ENCODE measurements at places on chromosomes 1 and 21.
A peak's percentile ranks its signal among the peaks of the same experiment; 100 is the strongest.

DNA sequence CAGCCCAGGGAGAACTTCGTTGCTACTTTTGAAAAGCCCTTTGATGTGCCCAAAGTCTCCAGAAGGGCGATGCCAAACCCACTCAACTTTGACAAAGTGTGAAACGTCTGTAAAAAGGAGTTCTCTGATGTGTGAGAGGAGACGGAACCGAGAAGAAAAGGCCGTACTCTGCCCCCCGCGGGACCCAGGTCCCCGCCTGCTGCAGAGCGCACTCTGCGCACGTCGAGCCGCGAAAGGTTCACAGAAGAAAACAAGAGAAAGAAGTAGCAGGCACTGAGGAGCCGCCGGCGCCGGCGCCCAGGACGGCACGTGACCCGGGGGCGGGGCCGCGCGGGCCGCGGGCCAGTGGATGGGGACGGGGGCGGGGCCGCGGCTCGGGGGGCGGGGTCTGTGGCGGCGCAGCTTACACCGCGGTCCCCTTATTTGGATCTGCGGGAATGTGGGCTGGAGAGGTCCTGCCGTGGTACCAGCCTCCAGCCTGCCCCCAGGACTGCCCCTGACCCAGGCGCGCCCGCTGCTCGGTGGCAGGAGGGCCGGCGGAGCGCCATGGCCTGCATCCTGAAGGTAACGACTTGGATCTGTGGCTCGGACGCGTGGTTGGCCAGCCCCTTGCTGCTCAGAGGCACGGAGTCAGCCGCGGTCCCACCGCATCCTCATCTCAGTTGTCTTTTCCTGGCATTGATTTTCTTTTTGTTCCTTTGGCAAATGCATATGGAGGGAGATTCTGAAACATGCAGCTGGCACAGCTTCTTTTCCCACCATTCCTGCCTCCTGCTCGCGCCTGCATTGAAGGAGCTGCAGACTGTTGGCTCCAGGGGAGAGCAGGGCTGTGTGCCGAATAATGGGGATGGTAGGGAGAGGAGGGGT lies at the start of gene ST6GALNAC3:
TSS of gene ST6GALNAC3 (plus strand) at position 426 of the 867 bp plus-strand sequence.
- DNase-seq, result peak; percentile 35

GRCh38 chr1:52119301-52120079 lies 22.4 kb upstream of the ZFYVE9 start:
- no peak for DNase-seq

DNA sequence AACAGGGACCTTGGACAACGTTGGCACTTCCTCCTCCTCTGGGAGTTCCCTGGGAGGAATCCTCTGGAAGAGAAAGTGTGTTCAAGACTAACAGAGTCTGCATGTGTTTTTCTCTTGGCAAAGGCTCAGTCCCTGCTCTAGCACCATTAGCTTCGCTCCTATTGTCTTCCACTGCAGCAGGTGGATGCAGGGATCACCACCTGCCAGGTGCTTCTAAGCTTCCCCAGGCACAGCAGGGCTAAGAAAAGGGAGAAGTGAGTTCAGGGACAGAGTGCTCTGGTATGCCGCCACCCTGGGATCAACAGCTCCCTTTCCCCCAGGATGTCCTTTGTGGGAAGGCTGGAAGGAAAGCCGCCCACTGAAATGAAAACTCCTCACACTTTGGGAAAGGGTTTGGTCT lies 43.9 kb upstream of the IL20 start:
- no peak for DNase-seq

DNA sequence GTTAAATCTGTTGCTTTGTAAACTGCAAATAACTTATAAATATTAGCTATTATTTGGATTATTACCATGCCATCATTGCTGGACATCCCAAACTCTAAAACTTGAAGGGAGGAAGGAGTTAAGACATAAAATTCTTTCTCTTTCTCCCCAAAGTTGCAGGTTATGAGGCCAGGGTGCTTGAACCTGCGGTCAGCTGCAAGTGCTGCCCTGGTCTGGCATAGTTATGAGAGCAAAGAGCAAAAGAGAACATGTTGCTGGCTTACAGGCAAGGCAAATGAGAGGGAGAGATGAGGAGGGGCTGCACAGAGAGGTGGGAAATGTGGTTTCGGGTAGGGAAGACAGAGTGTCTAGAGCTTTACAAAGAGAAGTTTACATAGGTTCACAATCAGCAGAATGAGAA lies 30.8 kb downstream of the GADD45A start:
- no peak for DNase-seq

GRCh38 chr1:226123591-226124471 lies 61.3 kb downstream of the H3-3A start:
- no peak for DNase-seq

DNA sequence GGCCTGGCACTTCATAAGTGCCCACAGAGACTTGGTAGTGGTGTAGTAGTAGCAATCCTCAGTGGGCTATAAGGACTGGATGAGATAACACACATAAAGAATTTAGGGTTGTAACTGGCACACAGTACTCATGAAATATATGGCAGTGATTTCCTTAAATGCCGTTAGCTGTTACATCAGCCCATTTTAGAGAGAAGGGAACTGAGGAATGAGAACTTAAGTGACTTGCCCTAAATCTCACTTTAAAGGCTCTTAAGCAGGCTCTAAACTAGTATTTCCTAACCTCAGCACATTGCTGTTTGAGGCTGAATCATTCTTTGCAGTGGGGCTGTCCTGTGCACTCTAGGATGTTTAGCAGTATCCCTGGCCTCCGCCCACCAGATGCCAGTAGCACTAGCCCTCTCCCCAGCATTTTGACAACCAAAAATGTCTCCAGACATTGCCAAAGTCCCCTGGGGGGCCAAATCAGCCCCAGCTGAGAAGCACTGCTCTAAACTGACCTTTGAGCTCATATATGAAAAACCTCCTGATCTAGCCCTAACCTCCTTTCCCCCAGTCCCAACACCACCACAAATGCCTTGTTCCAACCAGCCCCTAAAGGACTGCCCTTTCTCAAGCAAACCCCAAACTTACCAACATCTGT lies 11.6 kb downstream of the CAMK2N1 start:
- DNase-seq, result no peak

DNA sequence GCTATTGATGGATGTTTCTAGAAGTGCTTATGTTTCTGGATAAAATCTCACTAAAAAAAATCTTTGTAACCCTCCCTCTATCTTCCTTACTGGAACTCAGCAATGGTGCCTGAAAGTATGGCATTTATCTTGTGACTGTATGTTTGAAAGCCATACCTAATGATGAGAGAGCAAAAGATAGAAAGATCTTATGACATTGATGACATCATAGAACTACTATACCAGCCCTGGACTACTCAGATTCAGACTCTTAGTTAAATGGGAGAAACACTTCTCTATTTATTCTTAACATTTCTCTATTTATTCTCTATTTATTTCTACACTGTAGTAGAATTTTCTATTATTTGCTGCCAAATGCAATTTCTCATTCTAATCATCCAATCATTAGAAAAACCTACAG lies 32.7 kb upstream of the SYCP1 start:
- DNase-seq, result no peak

GRCh38 chr1:199261328-199261727 lies 622.5 kb downstream of the PTPRC start:
- no peak for DNase-seq

GRCh38 chr1:241962153-241962552 lies 4.6 kb downstream of the BECN2 start:
- DNase-seq, result no peak

GRCh38 chr1:15830258-15830657 lies 17.2 kb upstream of the SPEN start:
- no peak for DNase-seq

DNA sequence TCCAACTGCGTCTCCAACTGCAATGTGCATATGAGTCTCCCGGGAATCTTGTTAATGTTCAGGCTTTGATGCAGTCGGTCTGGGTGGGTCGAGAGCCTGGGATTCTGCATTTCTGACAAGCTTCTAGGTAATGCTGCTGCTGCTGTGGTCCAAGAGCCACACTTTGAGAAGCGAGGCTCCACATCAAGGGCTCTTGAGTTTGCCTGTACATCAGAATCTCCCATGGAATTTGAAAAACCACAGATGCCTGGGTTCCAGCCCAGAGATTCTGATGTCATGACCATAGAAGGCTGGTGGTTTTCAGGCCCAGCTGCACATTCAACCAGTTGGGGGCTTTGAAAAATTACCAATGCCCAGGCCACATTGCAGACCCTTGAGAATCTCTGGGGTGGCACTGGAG lies 93.9 kb upstream of the TARDBP start:
- no peak for DNase-seq

DNA sequence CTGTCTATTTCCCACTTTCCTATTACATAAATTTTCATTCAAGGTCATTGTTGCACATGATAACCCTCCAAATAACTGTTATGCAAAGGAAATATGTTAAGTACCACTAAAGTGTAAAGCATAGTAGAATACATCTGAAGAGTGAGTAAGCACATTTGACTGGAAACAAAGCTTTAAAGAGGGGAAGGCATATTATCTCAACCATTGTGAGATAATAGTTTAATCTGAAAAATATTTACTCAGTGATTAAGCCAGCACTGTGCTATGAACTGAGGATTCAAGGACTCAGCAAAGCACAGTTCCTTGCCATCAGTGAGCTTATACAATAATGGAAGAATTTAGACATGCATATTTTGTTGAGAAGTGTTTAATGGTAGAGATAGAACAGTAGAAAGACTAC lies 127.4 kb downstream of the HMCN1 start:
- DNase-seq, result no peak

DNA sequence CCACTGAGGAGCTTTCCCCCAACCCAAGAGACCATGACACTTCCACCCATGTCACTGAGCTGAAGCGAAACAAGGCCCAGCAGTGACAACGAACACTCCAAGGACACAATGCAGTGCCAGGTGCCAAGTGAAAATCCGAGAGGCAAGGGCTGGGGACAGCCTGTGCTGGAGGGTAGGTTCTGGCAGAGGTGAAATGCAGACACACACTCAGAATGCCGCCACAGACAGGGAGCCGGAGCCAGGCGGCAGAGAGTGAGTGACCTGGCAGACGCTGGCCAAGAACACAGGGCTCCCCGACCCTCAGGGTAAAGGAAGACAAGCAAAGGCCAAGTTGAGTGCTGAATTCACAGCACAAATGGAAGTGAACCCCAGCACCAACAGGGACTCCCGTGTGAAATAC lies 78.9 kb downstream of the CD46 start:
- DNase-seq, result no peak

DNA sequence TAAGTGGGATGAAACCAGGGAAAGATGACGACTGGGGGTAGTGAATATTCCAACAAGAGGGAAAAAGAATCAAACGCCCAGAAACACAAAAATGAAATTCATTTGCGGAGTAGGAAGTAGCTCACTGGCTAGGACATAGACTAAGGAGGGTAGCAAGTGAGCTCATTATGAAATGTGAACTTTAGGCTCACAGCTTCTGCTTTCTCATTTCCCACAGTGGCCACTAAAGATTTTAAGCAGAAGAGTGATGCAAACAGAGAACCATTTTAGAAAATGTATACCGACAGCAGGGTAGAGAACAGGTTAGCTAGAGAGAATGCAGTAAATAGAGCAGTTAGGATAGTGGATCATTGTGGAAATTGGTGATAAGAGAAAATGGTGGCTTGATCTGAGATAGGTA lies 3.5 kb downstream of the CD48 start:
- DNase-seq, result no peak

GRCh38 chr1:89546082-89546889 lies 21.7 kb downstream of the LRRC8B start:
- DNase-seq, result no peak

GRCh38 chr21:34004974-34005373 lies 68.4 kb upstream of the MRPS6 start:
- DNase-seq, result no peak

DNA sequence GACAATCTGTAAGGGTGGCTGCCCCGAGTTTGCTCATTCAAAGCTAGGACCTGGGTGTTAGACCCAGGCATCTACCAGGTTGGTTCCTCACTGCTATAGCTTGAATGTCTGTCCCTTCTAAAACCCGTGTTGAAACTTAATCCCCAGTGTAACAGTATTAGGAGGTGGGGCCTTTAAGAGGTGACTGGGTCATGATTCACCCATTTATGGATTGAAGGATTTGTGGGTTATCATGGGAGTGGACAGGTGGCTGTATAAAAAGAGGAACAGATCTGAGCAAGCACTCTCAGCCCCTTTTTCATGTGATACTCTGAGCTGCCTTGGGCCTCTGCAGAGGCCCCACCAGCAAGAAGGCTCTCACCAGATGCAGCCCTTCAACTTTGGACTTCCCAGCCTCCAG lies 29.4 kb downstream of the PSMG1 start:
- DNase-seq, result no peak

DNA sequence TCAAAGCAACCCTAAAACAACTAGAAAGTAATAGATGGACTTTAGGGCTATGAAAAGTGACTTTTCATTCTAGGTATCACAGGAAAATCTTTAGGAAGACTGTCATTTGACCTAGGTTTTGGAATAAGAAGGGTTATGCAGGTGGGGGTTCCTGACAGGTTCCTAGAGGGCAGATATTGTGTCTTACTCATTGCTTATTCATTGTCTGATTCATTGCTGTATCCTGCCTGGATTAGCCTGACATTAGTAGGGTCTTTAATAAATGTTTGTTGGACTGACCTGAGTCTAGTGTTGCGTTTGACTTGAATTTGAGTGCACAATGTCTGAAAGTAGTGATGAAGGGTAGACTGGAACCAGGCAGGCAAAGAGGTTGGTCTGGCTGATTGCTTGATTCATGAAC lies 6.0 kb downstream of the FNBP1L start:
- DNase-seq, result no peak

GRCh38 chr1:245060684-245061374 lies 94.0 kb upstream of the KIF26B start:
- no peak for DNase-seq

All from activated gamma-delta T cell (primary cell).